ENCODE measurements at places on chromosomes 4 and X.

GRCh38 chrX:45571453-45571852, 370.8 kb upstream of the DIPK2B start:
- DNase-seq: no peak

GRCh38 chr4:1772853-1773538, 20.1 kb upstream of the FGFR3 start:
- DNase-seq: no peak

DNA sequence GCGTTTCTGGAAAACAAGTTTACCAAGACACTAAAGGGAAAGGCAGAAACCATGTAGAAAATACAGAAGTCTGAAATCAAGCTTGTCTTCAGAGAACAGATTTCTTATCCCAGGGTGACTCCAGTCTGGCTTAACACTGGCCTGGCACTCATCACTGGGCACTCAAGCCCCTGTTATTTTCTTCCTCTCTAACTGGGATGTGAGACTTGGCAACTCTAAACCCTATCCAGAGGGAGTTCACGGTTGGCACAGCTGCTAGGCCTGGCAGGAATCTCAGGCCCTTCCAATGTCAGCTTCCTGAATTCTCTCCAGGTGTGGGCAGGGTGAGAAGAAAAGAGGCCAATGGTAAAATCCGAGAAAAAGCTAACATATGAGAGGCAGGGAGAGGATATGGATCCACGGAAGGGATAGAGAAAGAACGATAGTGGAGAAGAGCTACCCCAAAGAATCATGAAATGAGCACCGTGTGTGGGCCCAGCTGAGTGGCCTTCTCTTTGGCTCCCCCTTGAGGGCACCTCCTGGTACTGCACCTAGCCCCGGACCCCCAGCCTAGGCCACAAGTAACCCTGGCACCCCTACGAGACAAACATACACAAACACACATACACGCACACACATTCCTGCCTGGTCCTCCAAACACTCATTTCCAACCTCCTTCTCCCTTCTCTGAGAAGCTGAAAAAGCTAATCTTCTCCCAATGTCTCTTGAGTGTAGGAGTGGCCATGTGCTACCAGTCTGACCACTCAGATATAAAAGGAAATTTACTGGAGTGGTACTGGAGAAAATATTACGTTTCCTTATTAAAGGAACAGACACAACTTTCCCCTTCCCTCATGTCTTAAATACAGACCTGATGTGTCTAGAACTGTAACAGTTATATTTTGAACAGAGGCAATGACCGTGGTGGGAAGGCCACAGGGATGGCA, 16.6 kb upstream of the PTCHD1 start:
- DNase-seq: peak; percentile 10

GRCh38 chr4:120693816-120694215, 228.7 kb downstream of the PRDM5 start:
- DNase-seq: no peak

DNA sequence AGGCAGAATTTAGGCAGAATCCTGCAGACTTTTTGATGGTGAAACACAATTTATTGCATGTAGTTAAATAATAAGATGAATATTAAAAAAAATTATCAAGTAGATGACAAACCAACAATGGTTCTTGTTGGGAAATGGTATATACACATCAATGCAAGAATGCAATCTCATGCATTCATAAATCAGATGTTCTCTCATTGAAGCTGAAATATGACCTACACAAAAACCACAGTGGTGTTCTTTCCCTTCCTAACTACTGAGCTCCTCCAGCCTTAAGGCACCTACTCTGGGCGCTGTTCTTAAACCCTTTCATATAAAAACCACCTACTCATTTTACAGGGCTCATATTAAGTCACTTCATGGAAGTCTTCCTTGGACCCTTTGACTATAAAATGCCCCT, 64.1 kb downstream of the ANTXR2 start:
- DNase-seq: no peak

GRCh38 chr4:22477136-22477812, 38.6 kb downstream of the ADGRA3 start:
- no peak for DNase-seq

DNA sequence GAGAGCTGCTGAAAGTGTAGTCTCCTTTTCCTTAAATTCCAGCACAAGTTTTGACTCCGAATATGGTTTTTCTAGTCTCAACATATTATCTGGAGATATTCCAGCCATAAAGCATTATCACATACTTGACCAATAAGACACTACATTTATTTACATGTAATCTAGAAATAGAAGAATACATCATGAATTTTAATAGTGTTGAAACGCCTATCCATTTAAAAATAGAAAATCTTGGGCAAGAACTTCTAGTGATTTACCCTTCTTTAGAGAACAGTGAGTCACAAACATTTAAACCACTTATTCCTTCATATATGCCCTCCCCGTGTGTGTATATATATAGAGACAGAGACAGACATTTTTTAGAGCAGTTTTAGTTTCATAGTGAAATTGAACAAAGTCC, 161.5 kb downstream of the SOWAHB start:
- DNase-seq: no peak

- peak; percentile 78 for DNase-seq
Observed at GRCh38 chr4:25159837-25160713, at the start of gene SEPSECS. SEPSECS (minus strand) TSS chr4:25160449; CDS start chr4:25160369, 80 bp downstream.

DNA sequence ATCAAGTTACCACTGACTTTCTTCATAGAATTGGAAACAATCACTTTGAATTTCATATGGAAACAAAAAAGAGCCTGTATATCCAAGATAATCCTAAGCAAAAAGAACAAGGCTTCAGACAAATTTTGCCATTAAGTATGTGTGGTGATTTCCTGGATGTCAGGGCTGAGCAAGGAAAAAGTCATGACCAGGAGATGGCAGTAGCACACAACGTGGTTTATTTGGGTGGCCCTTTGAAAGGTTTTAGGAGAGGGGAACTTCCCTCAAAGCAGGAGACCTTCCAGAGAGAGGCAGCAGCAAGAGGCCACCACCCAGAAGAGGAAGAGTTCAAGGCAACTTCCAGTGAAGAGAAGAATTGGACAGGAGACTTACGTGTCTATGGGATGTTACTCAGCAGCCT, 18.1 kb upstream of the ZXDB start:
- no peak for DNase-seq

GRCh38 chrX:41580423-41581064, 108.2 kb upstream of the GPR34 start:
- DNase-seq: no peak

DNA sequence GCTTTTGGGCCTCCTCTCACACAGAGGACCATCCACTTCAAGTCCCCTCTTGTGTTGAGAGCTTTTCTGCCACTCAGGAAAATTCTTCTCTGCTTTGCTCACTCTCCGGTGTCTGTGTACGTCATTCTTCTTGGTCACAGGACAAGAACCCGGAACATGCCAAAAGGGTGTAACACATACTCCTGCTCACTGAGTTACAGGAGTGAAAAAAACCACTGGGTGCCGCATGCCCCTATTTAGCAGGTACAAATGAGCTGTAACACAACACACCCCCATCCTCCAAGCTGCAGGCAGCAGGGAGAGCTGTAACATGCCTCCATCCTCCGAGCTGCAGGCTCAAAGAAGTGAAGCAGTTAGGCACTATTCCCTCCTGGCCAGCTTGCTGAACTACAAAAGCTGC, 13.0 kb upstream of the CXCL2 start:
- DNase-seq: no peak

DNA sequence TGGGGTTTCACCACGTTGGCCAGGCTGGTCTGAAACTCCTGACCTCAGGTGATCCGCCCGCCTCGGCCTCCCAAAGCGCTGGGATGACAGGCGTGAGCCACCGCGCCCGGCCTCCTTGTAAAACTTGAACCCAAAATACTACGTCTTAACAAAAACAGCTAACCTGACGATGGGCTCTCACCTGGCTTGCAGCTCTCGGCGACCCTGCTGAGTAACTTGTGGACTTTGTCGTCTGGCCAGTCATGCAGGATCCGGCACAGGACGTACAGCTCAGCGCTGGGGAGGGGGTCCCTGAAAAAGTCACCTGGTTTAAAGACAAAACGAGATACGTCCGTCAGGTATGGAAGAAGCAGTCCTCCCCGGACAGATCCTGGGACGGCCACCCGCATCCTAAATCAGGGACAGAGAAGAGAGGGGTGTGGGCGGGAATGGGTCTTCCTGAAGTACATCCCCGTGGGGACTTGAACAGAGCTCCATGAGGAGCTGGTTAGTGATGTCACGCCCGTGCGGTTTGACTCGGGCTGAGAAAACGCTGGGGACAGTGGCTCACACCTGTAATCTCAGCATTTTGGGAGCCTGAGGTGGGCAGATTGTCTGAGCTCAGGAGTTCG, 20.7 kb upstream of the SLC25A6 start:
- no peak for DNase-seq

DNA sequence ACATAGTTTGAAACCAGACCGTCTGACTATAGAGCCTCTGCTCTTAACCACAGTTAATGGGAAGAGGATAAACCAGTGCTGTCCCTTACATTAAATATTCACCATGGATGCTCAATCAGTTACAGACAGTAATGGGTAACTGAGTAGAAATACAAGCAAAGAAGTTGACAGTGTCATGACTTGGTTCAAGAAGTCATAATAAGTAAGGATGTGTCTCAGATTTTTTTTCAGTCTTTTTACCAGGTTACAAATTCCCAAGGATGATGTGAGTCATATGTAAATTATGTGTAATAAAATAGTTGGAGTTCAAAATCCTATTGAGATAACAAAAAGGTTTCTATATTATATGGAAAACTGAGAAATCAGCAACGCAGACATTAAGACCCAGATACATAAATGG, 31.1 kb downstream of the ZCCHC4 start:
- no peak for DNase-seq

DNA sequence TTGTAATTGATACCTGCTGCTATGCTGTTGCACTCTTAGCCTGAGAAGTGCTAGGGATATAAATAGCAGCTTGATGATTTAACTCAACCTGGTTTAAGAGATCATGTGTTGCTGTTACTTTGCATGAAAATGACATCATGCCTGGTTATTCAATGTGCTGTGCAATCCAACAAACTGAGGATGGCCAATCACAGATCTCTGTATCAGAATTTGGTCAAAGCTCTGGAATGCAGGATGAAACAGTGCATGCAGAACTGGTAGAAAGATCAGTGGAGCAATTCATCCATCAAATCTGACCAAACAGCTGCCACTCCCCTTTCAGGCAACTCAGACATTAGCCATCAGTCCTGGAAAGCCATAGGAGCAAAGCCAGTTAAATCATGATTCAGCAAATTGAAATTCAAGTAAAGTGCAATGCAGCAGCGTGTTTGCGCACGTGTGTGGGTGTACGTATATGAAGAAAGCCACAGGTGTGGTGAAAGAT, 160.3 kb upstream of the RASGEF1B start:
- DNase-seq: no peak

DNA sequence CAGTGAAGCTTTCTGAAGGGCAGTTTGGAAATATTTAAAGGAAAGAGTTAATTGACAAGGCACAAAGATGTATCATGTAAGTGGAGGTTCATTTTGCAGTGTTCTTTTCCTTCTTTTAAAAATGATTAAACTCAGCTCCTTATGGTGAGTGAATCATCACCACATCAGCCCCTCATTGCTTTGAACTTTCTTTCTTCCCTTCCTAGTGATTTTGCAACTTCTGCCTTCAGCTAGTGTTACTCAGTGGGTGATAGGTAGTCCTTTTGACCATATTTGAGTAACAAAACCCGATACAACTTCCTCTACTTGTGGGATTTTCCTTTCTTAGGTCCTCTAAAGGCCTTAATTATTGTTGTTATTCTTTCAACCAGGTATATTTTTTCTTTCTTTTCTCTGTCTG, 8.2 kb downstream of the ZCCHC4 start:
- no peak for DNase-seq

DNA sequence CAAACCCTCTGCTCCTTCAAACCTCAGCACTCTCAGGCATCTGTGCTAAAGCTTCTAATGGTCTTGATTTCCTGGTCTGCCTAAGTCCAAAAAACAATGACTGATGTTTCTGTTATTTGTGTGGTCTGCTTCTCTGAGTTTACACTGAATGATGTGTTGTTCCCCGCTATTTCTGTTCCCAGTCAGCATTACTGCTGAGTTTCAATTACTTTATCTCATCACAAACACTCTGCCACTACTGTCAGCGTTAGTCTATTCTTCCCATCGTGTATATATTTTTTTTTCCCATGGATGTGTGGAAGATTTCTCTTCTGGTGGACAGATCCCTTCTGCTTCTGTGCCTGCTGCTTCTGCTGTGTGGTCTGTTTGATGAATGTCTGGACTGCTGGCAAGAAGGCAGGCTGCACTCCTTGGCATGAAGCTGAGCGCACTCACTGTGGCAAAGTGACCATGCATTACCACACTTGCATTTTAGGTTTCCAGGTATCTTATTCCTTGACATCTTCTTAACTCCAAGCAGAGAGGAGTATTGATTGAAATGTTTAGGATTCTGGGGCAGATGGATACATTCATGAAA, 106.9 kb upstream of the PAQR3 start:
- DNase-seq: no peak

DNA sequence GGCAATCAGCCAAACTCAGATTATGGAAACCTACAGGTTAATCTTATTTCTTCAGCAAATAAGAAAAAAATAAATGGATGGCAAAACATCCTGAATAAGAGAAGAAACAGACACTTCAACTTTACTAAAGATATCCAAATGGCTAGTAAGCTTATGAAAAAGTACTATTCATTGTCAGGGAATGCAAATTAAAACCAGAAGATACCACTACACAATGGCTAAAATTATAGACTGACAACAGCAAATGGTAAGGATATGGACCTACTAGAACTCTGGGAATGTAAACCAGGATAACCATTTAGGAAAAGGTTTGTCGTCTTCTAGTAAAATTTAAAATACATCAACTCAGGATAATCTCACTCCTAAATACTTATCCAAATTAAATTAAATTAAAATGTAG, 24.3 kb downstream of the GRSF1 start:
- no peak for DNase-seq

DNA sequence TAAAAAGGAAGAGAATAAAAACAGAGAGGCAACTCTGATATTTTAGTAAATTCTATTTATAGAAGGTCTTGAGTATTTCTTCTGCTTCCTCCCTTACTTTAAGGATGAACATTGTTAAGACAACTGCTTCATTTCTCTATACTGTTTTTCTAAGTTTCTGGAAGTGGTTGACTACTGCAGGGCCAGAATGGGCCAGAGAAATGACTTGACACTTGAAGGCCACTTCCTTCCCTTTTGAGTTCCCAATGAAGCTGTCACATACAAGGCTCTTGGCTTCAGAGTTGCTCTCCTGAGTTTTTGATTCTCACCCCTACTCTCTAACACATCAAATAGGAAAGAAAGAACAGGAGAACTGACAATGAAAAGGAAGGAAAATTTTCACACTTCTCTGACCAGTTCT, 37.6 kb downstream of the PKD2 start:
- DNase-seq: no peak

DNA sequence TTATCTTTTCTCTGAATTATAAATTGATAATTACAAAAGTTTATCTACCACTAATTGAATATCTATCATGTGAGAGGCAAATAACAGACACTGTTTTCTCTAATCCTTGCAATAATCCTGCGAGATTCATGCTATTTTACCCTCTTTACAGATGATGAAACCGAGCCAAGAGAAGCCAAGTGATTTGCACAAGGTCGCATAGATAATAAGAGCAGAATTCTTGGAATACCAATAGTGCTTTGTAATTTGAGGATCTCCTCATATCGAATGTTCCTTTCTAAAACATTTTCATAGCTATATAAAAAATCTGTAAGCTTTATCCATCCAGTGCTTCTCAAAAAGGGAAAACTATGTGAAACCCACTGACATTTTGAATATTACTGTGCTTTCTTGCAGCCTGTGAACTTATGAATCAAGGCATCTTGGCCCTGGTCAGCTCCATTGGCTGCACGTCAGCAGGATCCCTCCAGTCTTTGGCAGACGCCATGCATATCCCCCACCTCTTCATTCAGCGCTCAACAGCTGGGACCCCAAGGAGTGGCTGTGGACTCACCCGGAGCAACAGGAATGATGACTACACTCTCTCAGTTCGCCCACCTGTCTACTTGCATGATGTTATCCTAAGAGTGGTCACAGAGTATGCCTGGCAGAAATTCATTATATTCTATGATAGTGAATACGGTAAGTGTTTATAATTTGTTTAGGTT, 743.8 kb upstream of the ATOH1 start:
- no peak for DNase-seq

Data from stimulated activated CD4-positive, alpha-beta T cell treated with anti-CD3 and anti-CD28 coated beads, Interleukin-1b, Interleukin-23, amount 100 ng/mL, for 1 hour (primary cell).